Naive thymus-derived CD8-positive, alpha-beta T cell (primary cell): ENCODE measurements at places on chromosomes 1 and 21.
A peak's percentile ranks its signal among the peaks of the same experiment; 100 is the strongest.

DNA sequence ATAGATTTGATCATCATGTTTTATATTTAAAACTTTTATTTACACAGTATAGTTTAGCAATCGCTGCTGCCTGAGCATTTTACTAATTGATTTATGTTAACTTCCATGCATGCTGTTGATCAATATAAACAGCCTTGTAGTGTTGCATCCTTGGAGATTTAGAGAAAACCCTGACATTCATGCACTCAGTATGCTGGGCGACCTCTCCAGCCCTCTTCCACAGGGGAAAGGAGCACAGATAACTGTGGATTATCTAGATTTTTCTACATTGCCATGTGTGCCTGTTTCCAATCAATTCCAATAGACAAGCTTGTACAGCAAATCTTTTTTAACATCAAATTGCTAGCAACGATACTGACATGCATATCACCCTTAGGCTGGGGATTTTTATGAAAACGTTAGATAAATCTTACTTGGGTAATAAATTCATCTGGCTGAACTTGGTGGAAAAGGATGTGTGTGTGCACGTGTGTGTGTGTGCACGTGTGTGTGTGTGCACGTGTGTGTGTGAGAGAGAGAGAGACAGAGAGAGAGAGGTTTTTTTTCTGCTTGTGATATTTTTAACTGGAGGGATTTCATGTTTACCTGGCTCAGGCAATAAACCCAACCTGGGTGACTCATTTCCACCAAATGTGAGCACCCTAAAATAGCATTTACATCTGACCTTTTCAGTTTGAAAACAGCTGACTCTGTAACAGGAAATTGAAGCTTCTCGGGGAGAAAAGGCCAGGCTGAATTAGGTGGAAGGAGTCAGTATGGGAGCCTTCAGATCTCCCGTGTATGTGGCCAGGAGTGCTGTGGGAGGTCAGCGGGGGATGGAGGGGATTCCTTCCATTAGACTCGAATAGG, 339.8 kb downstream of the PRDM2 start:
- H3K4me1 ChIP-seq: no peaks in the 10 kb centered on the region
- H3K36me3 ChIP-seq: no peaks in the 10 kb centered on the region
- no peak overlapping the region for H3K27ac ChIP-seq

DNA sequence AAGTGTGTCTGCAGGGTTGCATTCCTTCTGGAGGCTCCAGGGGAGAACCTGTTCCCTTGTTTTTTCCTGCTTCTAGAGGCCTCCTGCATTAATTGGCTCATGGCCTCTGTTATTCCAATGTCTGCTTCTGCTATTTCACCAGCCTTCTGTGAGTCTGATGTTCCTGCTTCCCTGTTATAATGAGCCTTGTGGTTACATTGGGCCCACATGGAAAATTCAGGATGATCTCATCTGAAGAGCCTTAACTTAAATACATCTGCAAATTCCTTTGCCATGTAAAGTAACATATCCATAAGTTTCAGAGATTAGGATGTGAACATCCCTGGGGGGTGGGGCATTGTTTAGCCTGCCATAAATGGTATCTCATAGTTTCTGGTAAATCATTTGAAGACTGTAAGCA, 181.1 kb downstream of the RWDD3 start:
- H3K4me3 ChIP-seq: no peak overlapping the region
- H3K36me3 ChIP-seq: no peaks in the 10 kb centered on the region
- no peak overlapping the region for H3K27ac ChIP-seq
- no peak for DNase-seq
- H3K4me1 ChIP-seq: no peaks in the 10 kb centered on the region

GRCh38 chr1:160548183-160548582, 25.1 kb upstream of the SLAMF6 start:
- H3K4me1 ChIP-seq: peaks cover 23% of the 10 kb centered on the region
- no peak for DNase-seq
- H3K36me3 ChIP-seq: peaks cover 61% of the 10 kb centered on the region
- no peak overlapping the region for H3K27ac ChIP-seq
- no peak overlapping the region for H3K4me3 ChIP-seq

GRCh38 chr1:241998412-241998921, 431 bp downstream of the MAP1LC3C start:
- H3K27ac ChIP-seq: no peak overlapping the region
- H3K27me3 ChIP-seq: no peaks in the 10 kb centered on the region
- DNase-seq: peak; percentile 34
- no peaks in the 10 kb centered on the region for H3K4me1 ChIP-seq

DNA sequence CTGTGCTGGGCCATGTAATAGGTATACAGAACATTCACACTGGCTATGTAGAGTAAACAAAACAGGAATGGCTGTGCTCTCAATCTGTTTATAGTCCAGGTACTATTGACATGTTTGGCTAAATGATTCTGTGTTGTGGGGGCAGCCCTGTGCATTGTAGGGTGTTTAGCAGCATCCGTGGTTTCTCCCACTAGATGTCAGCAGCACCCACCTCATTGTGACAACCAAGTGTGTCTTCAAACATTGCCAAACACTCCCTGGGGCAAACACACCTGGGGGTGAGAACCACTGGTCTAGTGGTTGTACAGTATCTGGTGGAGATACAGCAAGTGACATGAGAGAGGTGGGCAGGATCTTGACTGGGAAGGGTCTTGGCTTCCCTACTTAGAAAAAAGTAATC, 80.4 kb upstream of the SPATA6 start:
- H3K4me3 ChIP-seq: no peak overlapping the region
- no peak for DNase-seq
- no peaks in the 10 kb centered on the region for H3K4me1 ChIP-seq
- H3K27me3 ChIP-seq: peaks cover 6% of the 10 kb centered on the region
- no peak overlapping the region for H3K27ac ChIP-seq
- no peaks in the 10 kb centered on the region for H3K36me3 ChIP-seq

GRCh38 chr1:7922301-7922700, 18.3 kb downstream of the TNFRSF9 start:
- H3K4me1 ChIP-seq: peaks cover 23% of the 10 kb centered on the region
- H3K4me3 ChIP-seq: no peak overlapping the region
- no peak overlapping the region for H3K27ac ChIP-seq
- H3K36me3 ChIP-seq: no peaks in the 10 kb centered on the region
- H3K27me3 ChIP-seq: no peaks in the 10 kb centered on the region

- H3K36me3 ChIP-seq: no peaks in the 10 kb centered on the region
- H3K27ac ChIP-seq: no peak overlapping the region
- no peaks in the 10 kb centered on the region for H3K27me3 ChIP-seq
- peaks cover 18% of the 10 kb centered on the region for H3K4me1 ChIP-seq
Measured at GRCh38 chr1:24739241-24739640, 6.0 kb upstream of the CLIC4 start.

DNA sequence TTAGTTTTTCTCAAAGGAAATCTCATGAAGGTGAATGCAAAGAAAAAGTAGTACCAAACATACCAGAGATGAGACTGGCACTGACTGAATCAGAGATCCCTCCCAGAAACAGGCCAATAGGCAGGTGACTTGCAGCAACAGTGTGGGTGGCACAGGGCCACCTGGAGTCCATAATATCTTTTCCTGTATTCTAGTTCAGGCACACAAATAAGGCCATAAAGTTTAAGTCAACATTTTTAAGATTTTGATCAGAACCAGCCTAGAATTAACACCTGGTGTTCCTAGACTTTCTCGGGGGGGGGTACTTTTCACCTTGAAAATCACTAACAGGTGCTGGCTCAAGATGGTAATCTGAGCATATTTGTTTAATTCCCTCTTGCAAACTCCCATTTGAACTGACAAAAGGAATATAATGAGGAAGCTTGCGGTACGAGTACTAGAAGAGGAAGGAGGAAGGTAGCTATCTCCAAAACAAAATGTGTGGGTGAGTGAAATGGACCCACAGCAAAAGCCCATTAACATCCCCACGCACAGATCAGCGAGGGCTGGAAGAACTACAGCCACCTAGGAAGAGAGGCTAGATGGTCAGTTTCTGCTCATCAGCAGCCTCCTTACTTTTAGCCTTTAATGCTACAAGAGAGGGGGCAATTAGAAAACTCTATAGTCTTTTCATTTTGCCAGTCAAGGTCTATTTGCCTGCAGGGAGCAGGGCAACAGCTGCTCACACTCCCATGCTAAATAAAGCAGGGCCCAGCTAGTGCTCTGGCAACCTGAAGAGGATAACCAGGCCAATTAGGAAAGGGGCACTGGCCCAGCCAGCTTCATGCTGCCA, 18.9 kb downstream of the SDE2 start:
- peaks cover 8% of the 10 kb centered on the region for H3K36me3 ChIP-seq
- H3K27me3 ChIP-seq: no peaks in the 10 kb centered on the region
- DNase-seq: no peak
- no peak overlapping the region for H3K27ac ChIP-seq

DNA sequence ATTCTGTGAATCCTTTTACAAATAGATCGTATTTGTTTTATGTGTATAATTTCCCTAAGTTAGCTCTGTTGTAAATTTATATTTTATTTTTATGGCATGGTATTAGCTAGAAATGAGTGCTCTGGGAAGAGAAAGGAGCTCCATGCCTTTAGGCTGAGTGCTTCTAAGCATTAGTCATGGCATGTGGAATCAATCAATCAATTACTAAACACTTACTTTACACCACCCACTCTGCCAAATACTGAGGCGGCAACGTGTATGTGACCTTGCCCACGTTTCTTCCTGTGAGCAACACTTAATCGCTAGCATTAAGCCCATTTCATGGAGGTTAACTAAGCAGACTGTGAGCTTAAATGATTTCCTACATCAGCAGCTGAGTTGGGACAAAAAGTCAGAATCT, 7.2 kb upstream of the BECN2 start:
- DNase-seq: no peak
- no peaks in the 10 kb centered on the region for H3K4me1 ChIP-seq
- no peak overlapping the region for H3K27ac ChIP-seq
- no peak overlapping the region for H3K4me3 ChIP-seq
- H3K27me3 ChIP-seq: no peaks in the 10 kb centered on the region
- H3K36me3 ChIP-seq: no peaks in the 10 kb centered on the region

GRCh38 chr1:32729254-32730046, 26.9 kb upstream of the SYNC start:
- DNase-seq: no peak
- H3K36me3 ChIP-seq: no peaks in the 10 kb centered on the region
- peaks cover 12% of the 10 kb centered on the region for H3K27me3 ChIP-seq

- H3K36me3 ChIP-seq: peaks cover 34% of the 10 kb centered on the region
- peak overlapping the region; percentile 93 for H3K27ac ChIP-seq
- H3K27me3 ChIP-seq: no peaks in the 10 kb centered on the region
- DNase-seq: no peak
Measured at GRCh38 chr1:112701227-112702066, 5.5 kb downstream of the RHOC start.

- no peak for DNase-seq
- H3K4me1 ChIP-seq: no peaks in the 10 kb centered on the region
- H3K27me3 ChIP-seq: no peaks in the 10 kb centered on the region
Measured at GRCh38 chr1:238621405-238621804, 730.7 kb upstream of the ZP4 start.
